ENCODE measurements at places on chromosomes 11 and 22.

DNA sequence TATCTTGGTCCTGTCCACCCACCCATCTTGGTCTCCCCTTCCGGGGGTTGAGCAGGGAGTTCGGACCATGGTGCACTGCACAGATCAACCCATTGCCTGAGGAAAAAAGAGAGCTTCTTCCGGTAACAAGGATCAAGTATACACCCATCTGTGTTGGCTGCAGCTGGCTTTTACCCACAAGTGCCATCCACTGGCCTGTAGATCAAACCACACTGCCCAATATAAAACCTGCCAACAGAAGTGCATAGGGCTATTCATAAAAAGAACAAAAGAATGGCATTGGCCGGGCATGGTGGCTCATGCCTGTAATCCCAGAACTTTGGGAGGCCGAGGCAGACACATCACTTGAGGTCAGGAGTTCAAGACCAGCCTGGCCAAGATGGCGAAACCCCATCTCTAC lies 94.5 kb downstream of the ZC3H12C start:
- no peak for DNase-seq

DNA sequence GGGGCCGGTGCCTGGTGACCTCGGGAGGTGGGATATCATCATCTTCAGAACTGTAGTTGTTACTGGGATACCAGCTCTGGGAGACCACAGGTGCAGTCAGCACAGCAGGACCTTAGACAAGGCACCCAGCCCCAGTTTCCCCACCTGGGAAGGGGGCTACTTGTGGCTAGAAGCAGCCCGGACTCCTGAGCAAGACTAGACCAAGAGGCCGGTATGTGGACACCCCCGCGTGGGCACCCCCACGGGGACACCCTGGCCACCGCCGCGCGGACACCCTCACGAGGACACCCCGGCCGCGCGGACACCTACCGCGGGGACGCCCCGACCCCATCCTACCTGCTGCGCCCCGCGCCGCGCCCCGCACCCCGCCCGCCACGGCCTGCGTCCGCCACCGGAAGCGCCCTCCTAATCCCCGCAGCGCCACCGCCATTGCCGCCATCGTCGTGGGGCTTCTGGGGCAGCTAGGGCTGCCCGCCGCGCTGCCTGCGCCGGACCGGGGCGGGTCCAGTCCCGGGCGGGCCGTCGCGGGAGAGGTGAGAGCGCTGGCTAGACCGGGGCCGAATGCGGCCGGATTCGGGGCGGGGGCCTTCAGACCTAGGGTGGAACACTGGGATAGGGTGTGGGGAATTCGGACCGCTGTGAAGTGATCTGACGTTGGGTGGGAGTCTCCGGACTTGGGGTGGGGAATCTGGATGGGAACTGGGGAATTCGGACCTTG lies at the start of the genes COMT and TXNRD2:
Gene COMT, plus strand, starts transcription at position 408 of the 718 bp plus-strand sequence. CDS start 20,755 bp downstream, outside the sequence.
Gene TXNRD2, minus strand, starts transcription at position 454 of the 718 bp plus-strand sequence. Its CDS starts 15 bp downstream, at position 439.
- peak; percentile 50 for DNase-seq

GRCh38 chr11:115477410-115477809 lies 26.8 kb downstream of the CADM1 start:
- DNase-seq = no peak

- no peak for DNase-seq
These were observed 70.8 kb downstream of the BLID start for GRCh38 chr11:122045181-122045586.

DNA sequence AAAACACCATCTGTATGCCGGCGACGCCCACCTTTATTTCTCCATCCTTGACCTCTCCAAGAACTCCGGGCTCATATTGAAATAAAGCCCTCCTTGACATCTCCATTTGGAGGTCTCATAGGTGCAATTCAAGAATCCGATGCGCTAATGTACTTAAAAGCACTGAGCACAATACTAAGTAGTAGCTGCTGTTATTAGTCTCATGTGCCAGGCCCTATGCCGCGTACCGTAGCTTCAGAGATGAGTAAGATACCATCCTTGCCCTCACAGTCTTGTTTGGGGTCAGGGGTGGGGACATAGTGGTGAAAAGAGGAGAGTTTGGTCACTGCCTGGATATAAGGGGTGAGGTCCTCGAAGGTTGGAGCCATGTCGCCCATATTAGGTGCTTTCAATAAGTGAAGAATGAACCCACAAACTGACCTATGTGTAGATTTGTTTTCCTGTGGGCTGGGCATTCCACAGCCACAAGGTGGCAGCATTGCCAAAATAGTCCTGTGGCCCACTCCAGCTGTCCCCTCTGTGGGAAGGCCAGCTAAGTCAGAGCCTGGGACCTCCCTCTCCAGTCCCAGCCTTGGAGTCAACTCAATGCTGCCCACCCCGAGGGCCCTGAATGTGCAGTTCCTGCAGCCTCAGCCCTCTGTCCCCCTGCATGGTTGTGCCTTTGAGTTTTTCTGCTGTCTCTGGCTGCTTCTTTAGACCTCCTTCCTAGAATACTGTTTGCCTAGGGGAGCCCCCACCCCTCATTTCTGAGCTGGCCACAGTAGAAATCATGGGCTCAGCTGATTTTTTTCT lies 6.5 kb downstream of the DCPS start:
- DNase-seq = peak; percentile 45

DNA sequence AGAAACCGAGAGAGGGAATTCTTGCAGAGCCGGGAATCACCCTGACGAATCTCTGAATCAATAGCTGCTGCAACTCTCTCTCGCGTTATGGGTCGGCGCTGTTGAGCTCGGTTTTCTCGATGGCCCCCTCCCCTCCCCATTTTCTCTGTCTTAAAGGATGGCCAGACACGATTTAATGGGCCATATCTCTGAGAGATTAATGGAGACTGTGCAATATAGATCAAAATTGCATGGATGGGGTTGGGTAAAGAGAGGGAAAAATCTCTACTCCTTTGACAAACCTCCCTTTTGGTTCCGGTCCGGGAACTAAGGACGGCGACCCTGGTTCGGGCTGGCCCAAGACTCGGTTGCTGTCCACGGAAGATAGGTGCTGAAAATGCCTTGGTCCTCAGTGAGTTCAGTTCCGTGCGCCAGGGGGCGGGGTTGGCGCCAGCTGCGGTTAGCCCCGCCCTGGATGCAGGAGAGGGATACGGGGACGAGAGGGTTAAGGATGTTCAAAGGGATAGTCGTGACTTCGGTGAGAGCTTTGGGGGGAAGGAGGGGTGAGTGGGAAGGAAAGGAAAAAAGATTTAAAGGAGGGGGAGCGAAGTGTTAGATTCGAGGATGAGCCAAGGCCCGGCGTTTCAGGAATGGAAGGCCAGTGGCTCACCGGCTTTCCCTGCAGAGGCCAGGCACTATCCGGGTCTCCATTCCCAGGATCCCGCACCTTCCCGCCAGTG lies 103.6 kb upstream of the HSD17B12 start:
- DNase-seq = no peak

DNA sequence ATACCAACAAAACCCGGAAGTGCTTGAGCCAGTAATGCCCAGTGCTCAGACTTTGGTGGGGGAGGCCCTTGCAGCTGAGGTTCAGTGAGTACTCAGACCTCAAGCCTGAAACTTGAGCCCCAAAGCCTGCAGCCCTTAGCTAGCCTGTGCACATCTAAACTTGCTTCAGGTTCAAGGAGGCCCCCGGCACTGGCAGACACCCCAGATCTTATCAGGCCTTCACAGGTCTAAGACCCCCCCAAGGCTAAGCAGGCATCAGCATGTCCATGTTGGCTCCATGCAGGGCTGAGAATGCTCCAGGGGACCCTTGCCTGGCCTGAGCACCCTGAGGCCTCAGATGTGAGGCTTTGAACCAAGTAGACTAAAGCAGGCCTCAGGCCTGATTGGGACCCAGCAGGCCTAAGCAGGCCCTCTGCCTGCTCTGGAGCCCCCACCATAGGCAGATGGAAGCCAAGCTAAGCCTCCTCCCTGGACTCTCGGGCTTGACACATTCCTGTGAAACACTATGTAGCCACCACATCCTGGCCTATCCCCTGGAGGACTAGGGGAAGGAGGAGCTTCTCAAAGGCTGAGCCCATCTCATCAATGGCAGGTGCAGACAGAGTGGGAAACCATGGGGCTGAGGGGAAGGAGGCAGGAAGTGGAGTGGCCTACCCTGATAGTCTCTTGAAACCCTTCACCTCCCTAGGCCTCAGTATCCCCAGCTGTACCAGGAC lies 1.2 kb upstream of the CASTOR1 start:
- no peak for DNase-seq

GRCh38 chr22:33421859-33422258 lies 363.7 kb upstream of the SYN3 start:
- DNase-seq = no peak

GRCh38 chr22:25139062-25139461 lies 60.6 kb upstream of the CRYBB3 start:
- DNase-seq = no peak

GRCh38 chr11:44574610-44575287 lies 9.3 kb downstream of the CD82 start:
- no peak for DNase-seq

DNA sequence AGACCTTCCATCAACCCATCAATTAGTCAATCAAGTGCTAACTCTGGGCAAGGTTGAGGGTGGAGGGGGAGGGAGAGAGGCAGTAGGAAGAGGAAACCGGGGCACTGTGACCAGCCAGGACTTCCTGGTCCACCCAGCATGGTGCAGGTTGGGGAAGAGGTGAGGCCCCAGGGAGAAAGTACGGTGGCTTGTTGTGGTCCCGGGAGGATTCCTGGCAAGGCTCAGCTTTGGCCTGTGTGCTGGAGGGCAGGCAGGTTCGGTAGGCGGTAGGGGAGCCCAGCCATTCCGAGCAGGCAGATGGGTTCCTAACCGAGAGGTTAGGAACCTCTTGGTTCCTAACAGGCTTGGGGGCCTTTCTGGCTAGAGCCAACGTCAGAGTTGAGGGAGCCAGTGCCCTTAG lies 10.8 kb downstream of the ST14 start:
- DNase-seq = no peak

DNA sequence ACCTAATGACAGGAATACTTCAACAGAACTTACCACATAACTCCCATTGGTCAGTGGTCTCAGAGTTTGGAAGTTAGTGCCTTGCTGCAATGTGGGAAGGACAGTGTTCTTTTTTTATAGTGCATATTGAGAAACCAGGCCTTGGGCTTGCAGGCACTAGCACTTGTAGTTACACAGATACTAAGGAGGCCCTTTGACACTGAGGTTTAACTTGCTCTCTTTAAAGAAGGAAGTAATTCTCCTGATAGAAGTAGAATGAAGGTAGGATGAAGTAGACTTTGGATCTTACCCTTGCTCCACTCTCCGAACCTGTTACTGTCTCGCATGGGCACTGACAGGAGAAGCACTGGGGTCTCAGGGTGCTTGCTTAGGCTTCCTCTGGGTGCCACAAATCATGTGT lies 31.0 kb upstream of the ST14 start:
- DNase-seq = no peak

GRCh38 chr11:114796954-114797721 lies 118.8 kb downstream of the NXPE2 start:
- no peak for DNase-seq

DNA sequence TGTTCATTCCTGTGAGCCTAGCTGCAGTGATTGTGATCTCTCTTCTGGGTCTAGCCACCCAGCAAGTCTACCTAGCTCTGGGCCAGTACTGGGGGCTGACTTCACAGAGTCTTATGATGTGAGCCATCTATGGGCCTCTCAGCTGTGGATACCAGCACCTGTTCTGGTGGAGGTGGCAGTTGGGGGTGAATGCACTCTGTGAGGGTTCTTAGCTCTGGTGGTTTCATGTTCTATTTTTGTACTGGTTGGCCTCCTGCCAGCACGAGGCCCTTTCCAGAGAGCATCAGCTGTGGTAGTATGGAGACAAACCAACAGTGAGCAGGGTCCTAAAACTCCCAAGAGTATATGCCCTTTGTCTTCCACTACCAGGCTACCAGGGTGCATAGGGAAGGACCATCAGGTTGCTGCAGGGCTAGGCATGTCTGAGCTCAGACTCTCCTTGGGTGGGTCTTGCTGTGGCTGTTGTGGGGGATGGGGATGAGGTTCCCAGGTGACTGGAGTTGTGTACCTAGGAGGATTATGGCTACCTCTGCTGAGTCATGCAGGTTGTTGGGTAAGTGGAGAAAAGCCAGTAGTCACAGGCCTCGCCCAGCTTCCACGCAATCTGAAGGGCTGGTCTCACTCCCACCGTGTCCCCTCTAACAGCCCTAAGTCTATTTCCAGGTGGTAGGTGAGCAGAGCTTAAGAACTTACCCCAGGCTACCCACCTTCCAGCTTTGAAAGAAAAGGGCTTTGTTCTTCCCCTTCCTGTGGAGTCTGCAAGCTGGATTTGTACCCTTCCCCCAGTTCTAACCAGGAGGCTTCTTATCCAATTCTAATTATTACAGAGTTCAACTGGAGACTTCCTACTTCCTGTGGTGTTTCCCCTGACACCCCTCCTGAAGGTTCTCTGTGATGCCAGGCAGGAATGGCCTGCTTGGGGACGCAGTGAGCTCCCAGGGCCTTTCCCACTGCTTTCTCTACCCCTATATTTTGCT lies 250.7 kb downstream of the LUZP2 start:
- DNase-seq = no peak

DNA sequence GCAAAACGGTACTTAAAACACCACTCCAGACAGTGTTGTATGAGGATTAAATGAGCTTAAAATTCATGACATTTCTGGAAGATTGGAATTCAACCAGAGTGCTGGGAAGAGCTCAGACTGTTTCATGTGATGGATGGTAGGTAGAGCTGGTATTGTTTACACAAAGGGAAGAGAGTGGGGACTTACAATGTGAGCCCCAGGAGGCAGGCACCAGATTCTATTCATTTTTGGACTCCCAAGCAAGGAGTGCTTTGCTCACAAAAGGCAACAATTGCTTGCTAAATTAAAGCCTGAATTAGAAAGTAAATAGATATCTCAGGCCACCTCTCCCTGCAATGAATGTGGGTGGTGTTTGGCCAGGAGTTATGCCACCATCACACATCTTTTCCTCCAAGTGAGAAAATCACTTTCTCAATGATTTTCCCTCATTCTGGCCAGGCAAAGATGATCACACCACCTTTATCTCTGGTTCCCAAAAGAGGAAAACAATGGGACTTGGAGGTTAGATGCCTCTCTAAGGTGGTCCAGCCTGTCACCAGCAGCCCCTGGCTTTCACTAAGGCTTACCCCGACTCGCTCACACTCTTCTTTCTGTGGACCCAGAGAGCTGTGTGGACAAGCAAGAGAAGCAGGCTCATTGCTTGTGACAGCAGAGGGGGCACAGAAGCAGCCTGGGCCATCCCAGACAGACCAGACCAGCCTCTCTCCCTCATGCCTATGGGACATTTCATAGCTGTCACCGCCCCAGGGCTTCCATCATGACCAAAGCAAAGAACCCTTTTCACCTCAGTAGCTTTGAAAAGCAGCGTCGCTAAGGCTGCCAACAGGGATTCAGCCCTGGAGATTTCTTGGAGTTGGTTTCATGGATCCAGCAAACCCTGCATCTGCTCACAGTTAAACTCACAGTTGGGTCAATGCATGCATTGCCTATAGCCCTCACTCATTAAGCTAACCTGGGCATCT lies 63.5 kb upstream of the DRD2 start:
- DNase-seq = no peak

- DNase-seq = no peak
These were observed 624 bp upstream of the DNAJB7 start for GRCh38 chr22:40862537-40862936.

- no peak for DNase-seq
These were observed 5.8 kb upstream of the TUB start for GRCh38 chr11:8075119-8075726.

- no peak for DNase-seq
These were observed 333.1 kb downstream of the CTTN start for GRCh38 chr11:70731271-70732022.

Measured in stimulated activated CD8-positive, alpha-beta memory T cell treated with anti-CD3 and anti-CD28 coated beads, Interleukin-12 subunit alpha, Interleukin-12 subunit beta, amount 100 ng/mL, for 1 hour (primary cell).